Epithelial cell of esophagus (primary cell): ENCODE measurements at places on chromosomes 11 and 22.

- DNase-seq, result no peak
Measured at GRCh38 chr22:20260071-20260765, 7.9 kb downstream of the RTN4R start.

DNA sequence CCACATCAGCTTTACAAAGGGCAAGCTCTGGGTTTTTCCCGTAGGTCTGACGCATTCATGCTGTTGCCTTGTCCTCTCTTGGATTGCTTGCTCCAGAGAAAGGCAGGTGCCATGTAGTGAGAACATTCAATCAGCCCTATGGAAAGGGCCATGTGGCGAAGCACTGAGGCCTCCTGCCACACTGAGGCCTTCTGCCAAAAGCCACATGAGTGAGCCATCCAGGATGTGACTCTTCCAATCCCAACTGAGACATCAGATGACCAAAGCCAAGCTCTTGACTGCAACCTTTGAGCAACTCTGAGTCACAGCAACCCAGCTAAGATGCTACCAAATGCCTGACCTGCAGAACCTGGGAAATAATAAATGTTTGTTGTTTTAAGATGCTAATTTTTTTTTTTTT lies 9.0 kb upstream of the PANX3 start:
- peak; percentile 40 for DNase-seq

- peak; percentile 85 for DNase-seq
Measured at GRCh38 chr11:58900479-58901420, 38.5 kb upstream of the GLYATL1 start.

GRCh38 chr11:117220568-117220967 lies 11.3 kb downstream of the PCSK7 start:
- DNase-seq, result no peak

DNA sequence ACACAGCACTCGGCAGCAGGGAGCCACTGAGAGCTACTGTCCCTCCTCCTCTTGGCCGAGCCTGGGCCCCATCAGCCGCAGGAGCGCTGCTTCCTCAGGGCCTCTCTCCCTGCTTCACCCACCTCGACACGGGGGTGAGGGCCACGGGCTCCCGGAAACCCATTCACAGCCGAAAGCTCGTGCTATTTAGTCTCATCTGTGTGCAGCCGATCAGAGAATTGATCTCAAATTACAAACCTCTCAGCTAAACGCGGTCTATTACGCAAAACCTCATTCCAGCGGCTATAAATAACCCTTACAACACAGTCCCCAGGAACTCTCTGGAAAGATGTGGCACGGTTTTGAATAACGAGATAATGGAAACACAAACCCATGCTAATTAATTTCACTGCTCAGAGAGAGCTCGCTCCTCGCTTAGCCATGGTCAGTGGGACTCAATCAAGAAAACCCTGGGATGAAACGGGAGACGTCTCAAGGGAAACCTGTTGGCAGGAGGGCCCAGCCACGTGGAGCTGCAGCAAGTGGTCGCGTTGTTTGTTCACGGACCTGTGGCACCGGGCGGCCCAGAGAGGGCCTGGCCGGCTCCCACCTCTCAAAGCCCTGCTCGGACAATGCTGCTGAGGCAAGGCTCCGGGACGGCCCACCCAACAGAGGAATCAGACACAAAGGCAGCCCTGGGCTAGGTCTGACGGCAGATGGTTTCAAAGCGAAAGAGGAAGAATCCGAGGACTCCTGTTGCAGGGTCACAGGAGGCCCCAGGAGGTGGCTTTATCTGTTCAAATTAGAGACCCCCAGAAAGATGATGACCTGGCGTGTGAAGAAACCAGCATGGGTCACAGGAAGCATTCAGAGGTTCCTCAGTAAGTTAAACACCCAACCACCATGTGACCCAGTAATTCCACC lies 210.5 kb downstream of the CTTN start:
- no peak for DNase-seq

GRCh38 chr11:72692498-72693237 lies 18.4 kb upstream of the PDE2A start:
- no peak for DNase-seq

- no peak for DNase-seq
Measured at GRCh38 chr22:48654492-48654891, 1173.2 kb downstream of the BRD1 start.

DNA sequence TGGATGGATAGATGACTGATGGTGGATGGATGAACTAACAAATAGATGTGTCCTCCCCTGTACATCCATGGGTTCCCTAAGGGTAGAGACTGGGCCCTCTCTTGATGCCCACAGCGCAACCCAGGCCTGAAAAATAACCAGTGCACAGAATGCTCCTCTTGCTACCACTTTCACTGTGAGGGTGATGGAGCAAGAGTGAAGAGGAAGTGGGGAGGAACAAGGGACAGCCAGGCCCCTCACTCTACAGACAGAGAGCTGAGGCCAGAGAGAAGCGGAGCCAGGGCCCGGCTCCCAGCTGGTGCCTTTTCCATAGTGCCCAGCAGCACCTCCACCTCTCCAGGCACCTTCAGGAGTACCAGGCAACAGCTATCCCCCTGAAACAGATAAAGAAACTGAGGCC lies 67.7 kb downstream of the THAP12 start:
- no peak for DNase-seq

GRCh38 chr22:23203452-23204124 lies 23.3 kb downstream of the BCR start:
- no peak for DNase-seq

GRCh38 chr11:94629741-94630140 lies 62.6 kb downstream of the PIWIL4 start:
- no peak for DNase-seq
